ENCODE measurements at places on chromosomes 13 and 19.

- peak; percentile 78 for DNase-seq
Observed at GRCh38 chr19:8342684-8343482, at the start of gene KANK3. Gene KANK3, minus strand, starts transcription at chr19:8343262. Its CDS starts 5,434 bp downstream, at chr19:8337828.

GRCh38 chr13:79398915-79399314 is 7.1 kb downstream of the RBM26 start:
- no peak for DNase-seq

DNA sequence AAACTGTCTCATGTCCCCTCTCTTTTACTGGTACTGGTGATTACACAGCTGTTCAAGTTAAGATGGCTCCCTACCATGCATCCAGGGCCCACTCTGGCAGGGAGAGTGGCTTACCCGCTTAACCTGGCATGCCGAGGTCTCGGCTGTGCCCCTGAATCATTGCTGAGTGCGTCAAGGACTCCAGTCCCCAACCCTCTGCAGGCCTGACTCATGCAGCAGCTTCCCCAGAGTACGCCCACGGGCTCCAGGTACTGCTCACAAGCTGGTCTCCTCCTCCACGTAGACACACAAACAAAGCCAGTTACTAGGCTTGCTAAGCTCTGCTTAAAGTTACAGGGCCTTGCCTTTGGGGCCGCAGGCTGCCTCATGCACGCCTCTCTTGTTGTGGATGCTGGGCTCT is 447.4 kb downstream of the COG6 start:
- DNase-seq, result peak; percentile 71

DNA sequence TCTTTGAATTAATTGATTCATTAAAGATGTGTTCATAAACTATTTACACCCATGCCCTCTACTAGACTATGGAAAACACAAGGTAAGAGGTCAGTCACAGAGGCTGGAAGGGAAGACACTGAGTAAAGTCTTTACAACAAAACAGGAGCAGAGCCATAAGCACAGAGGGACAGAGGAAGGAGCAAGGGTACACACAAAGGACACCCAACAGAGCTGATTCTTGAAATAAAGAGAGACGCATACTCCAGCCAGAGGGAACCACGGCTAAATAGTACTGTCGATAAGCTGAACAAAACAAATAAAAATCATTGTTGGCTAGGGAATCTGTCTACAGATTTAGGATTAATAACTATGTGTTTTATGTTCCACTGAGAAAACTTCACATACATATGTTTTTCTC is 289.2 kb downstream of the EFNB2 start:
- DNase-seq, result no peak
